ENCODE measurements at places on chromosomes 3 and 15. TPM values are rescaled to one million over a fixed set of nuclear protein-coding genes. Genes with fewer than 3 reads are reported as not detected.

- peak; percentile 63 for DNase-seq
Measured at GRCh38 chr3:157999246-157999645, 107.0 kb downstream of the SHOX2 start.

DNA sequence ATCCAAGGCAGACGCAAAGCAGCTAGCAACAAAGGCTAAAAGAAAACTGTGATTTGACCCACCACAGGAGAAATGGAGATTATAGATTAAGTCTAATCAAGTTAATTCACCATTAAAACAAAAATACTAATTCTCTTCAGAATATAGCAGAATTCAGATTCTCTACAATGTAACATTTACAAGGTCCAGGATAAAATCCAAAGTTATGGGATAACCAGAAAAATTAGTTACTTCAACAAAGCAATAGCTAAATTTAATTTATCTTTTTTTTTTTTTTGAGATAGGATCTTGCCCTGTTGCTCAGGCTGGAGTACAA, 284.6 kb upstream of the MANF start:
- no peak for DNase-seq

- DNase-seq, result no peak
Measured at GRCh38 chr3:134114726-134115125, 85.0 kb upstream of the SLCO2A1 start.

DNA sequence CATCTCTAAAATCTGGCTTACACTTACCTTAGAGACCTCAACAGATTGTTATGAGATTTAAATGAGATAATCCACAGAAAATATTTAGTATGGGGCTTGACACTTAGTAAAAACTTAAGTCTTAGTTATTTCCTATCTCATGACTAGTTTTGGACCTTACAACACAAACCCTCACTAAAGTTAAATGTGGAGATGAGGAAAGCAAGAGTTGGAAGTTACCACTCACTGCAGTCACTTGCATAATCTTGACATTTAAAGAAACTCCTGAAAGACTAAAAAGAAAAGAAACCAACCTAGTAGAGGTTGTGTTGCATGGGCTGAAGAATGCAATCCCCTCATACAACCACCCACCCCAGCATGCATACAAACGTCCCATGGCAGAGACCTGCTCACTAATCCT, 40.1 kb downstream of the ITGB5 start:
- DNase-seq, result no peak

DNA sequence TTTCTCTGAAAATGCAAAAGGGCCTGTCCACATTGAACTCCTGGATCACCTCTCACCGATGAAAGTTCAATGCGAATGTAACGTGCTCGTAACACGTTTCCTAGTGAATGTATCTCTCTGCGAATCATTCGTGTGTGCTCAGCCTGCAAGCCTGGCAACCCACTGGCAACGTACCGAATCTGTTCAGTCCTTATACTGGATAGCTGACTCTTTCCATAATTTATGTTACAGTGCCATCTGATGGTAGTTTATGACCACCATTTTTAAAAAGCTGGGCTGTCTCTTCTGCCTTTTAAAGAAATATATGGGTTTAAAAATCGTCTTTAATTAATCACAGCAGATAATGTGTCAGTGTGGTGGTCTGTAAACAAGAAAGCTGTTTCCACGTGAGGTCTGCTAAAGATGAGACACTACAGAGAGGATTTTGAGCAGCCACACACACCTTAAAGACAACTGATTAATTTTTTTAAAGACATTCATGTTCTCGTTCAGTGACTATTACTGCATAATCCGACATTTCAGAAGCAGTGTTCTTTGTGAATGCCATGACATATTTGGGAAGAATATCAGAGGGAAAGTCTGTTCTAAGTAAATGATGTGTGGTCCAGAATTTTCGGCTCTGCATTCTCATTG, 69.4 kb upstream of the FOXP1 start:
- peak; percentile 29 for DNase-seq

Gene NAALADL2
- 5.1 TPM for total RNA-seq

All from M059J (cell line).